GM19239 (cell line): ENCODE measurements at places on chromosomes 2 and 18.

GRCh38 chr2:37683921-37684780, 12.7 kb upstream of the CDC42EP3 start:
- DNase-seq = no peak

- no peak for DNase-seq
These were observed 120.6 kb upstream of the EML6 start for GRCh38 chr2:54602736-54603322.

- DNase-seq = no peak
These were observed 81.4 kb upstream of the B3GNT2 start for GRCh38 chr2:62114564-62114963.

- no peak for DNase-seq
These were observed 709 bp downstream of the UGP2 start for GRCh38 chr2:63842149-63843061.

DNA sequence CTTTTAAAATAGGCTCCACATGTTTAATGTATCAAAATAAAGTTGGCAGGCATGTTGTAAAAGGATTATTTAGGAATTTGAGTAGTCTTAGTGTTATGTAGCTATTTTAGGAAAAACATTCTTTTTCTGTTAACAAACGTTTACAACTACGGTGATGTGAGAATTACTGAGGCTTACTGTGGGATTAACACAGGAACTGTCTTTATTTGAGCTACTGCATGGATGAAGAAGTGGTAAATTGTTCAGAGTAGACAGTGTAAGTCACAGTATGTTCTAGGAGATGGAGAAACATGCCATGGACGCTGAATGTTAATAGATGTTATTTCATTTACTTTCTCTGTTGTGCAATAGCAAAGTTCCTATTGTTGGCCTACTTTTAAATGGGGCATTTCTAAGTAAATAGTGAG, 1.6 kb downstream of the PPM1B start:
- DNase-seq = no peak

- no peak for DNase-seq
These were observed 609.0 kb downstream of the IRS1 start for GRCh38 chr2:226190479-226191252.

DNA sequence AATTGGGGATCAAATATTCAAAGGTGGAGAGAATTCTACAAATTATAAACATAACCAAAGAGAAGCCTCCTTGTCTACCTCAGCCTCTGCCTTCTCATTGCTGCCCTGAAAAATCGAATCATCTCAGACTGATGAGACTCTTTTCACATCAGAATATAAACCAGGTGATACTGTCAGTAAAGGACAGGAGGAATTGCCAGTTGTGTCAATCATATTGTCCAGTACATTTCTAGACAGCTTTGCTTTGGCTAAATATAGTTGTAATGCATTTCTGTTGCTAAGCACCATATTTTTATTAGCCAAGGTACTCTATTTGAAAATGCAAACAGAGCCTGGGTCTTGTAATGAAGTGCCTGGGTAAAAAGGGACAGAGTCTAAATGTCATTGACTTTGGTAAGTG, 92.6 kb upstream of the TLK1 start:
- DNase-seq = no peak

DNA sequence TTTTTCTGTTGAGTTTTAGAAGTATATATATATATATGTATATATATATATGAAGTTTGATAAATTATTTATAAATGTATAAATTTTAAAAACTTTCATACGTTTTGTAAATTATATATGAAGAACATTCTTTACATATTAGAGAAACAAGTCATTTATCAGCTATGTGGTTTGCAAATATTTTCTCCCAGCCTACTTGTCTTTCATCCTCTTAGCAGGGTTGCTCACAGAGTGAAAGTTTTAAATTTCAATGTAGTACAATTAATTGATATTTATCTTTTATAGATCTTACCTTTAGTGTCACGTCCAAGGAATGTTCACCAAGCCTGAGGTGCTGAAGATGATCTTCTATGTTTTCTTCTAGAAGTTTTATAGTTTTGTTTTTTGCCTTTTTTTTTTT, 78.3 kb upstream of the HS6ST1 start:
- no peak for DNase-seq

GRCh38 chr2:207286106-207286505, 120.4 kb upstream of the KLF7 start:
- no peak for DNase-seq

DNA sequence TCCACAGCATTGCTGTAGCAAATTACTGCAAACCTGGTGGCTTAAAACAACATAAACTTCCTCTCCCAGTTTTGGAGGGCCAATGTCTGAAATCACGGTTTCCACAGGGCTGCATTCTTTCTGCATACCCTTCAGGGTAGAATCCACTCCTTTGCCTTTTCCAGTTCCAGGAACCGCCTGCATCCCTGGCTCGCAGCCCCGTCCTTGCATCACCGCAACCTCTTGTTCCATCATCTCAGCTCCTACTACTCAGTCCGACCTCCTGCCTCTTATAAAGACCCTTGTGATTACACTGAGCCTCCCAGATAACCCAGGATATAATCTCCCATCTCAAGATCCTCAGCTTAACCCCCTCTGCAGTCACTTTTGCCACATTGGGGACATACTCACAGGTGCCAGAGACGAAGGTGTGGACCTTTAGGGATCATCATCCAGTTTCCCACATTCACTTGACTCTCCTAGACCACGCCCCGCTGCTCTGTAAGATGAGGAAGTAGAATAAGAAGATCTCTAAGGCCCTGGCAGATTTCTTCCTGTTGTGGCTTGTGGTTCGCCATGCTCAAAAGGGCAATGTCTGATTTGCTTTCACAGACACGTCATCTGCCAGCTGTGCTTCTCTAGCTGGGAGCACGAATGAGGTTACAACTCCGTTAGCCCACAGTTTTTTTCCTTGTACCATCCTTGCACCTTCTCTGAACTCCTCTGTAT, 103.6 kb upstream of the AGAP1 start:
- peak; percentile 12 for DNase-seq

- peak; percentile 9 for DNase-seq
These were observed 38.3 kb downstream of the DHRS9 start for GRCh38 chr2:169107645-169108044.

GRCh38 chr2:180202467-180202951, 195.4 kb upstream of the CWC22 start:
- no peak for DNase-seq

- peak; percentile 18 for DNase-seq
These were observed 57.8 kb upstream of the GPR45 start for GRCh38 chr2:105183555-105184323.

GRCh38 chr2:184890311-184890710, 292.0 kb downstream of the ZNF804A start:
- no peak for DNase-seq

DNA sequence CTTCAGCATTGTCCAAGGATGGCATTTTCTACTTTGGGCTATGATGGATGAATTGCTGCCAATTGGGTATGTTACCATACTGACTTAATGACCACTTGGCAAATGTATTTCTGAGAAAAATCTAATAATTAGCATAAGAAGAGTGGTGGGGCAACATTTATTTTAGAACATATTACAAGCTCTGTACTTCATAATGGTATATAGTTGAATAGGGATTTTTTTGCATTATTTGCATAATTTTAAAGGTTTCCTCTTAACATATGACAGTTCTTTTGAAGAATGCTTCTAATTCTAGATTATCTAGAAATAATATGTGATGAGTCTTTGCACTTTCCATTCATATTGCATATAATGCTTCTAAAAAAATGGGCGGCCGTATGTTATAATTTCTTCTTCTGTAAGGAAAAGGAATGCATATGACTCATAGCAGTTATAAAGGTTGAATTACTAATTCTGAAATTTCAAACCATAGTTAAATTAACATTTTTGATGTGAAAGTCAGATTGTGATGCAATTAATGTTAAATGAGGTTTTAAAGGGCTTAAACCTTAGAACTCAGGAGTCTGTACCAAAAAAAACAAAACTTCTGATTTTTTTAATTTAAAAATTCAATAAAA, 1652.3 kb upstream of the SLC39A10 start:
- no peak for DNase-seq

DNA sequence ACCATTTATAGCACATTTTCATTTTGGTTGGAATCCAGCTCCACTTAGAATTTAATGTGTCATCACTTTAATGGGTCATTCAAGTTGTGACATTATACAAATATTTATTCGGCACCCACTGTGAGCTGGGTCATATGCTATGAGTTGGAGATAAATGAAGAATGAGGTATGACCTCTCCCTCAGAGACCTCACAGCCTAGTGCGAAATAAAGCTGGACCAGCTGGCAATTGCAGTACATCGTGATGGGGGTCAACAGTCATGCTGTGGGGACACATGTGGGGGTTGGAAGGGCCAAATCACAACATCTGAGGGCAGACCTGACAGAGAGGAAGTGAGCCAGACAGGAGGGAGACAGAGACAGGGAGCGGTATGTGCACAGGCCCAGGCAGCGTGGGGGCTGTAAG, 175.4 kb downstream of the MAIP1 start:
- DNase-seq = no peak

GRCh38 chr2:439077-439476, 151.2 kb upstream of the ALKAL2 start:
- no peak for DNase-seq

DNA sequence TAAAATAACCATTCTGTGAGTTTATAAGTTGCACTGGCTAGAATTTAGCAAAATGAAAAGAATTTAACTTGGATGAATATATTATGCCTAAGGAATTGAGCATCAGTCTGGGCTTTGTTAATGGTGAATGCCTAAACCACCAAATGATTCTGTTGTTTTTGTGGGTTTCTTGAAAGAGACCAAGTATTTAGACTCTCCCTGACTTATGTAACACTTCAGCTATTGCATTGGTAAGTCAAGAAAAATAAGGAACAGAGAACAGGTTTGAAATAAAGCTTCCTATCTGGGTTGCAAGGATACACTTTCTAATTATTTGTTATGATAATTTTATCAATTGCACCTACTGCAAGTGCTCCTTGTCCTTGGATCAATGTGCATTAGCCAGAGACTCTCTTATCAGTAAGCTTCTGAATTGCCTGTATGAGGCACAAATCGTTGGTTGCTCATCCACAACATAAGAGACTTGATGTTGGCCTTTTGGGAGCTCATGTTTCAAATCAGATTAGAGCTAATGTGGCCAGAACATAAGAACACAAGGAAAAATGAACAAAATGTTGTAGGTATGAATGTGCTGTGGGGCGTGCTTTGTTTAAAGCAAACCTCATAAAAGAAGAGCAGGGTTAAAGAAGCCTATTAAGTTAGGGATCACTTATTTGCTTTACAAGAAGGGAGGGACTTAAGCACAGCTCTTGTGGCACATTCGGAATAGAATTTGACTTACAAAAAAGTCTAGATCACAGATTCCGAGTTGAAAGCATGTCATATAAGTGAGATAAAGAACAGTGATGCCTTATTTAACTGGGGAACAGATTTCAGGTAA, 37.2 kb downstream of the PRKCE start:
- DNase-seq = no peak

GRCh38 chr2:212548455-212548819, 9.8 kb upstream of the ERBB4 start:
- no peak for DNase-seq

DNA sequence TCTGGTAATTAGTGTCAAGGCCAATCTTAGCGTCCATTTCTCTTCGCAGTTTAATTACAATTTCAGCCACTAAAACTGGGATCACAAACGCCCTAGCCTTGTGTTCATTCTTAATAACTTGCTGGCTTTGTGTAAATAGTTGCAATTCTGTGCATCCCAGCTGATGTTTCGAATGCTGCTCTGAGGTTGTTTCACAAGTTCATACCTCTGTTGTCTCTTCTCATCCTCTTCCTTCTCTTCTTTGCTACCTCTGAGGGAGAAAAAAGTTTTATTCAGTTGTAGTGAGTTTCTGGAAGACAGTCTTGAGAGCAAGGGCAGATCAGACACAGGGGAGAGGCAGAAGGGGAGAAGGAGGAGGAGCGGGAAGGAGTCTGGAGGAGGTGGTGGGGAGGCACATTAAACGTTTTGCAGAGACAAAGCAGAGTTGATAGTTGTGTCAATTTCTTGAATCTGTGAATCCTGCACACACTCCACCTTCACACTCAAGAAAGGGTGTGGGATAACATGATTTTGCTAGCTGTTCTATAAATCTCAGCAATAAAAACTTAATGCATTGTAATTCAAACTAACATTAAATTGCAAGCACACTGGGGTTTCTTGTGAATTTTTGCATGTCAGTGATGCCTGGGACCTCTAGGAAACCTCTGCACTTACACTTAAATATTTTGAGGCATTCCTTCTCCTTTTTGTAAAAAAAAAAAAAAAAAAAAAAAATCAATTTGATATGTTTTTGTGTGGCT, 6.8 kb downstream of the MEIS1 start:
- no peak for DNase-seq

DNA sequence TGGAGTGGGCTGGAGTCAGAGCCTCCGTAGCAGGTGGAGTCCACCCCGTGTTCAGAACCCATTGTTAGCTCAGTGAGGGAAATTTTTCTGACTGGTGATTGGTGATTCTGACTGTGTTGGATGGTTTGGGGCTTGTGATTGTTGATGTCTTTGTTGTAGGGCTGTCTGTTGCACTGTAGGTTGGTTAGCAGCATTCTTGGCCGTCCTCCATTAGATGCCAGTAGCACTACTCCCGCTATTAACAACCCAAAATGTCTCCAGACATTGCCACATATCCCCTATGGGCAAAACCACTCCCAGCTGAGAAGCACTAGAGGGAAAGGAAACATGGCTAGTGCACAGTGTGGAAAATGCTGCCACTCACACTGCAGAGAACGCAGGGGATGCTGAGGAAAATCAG, 51.7 kb downstream of the ARMC9 start:
- no peak for DNase-seq

DNA sequence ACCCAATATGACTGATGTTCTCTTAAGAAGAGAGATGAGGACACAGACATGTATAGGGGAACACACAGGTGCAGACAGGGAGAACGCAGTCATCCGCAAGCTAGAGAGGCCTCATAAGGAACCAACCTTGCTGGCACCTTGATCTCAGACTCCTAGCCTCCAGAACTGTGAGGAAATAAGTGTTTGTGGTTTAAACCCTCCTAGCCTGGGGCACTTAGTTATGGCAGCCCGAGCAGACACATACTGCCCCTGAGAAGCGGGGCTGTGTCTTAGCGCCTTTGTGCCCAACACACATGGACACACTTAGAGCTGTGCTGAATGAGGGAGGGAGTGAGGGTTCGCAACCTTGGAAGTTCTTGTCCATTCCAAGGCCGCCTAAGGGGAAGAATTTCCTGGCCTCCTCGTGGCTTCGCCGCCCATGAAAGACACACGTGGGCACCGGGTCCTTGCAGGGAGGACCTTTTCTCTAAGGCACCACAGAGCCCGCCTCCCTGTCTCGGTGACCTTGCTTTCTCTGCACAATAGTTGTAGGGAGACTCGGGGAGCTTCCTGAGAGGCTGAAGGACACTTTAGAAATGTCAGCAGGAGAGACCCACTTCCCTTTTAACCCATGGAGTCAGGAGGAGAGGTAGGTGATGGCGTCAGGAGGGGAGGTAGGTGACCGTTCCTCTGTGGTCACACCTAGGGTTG, 224.5 kb upstream of the HDAC4 start:
- DNase-seq = no peak

DNA sequence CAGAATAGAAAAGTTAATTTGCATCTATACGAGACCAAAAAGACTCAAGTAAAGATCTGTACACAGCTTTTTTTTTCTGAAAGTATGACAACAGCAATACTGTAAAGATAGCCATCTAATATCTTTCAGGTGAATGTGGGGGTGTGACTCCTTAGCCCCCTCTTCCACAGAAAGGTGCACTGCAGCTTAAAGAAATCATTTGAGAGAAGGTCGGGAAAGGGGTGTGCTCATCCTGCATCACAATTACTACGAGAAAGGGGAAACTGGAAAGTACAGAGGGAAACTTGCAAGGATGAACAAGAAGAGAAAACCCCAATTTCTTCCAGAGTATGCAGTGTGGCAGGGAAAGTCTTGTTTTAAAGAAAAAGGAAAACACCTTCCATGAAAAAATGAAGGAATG, 255.6 kb downstream of the CCDC178 start:
- no peak for DNase-seq

GRCh38 chr18:76885001-76885400, 62.6 kb downstream of the ZNF236 start:
- no peak for DNase-seq
